Gastrocnemius medialis (tissue), 4 donors: ENCODE measurements at places on chromosomes 12 and 14. TPM values are rescaled to one million over a fixed set of nuclear protein-coding genes. Genes with fewer than 3 reads are reported as not detected.

LLPH gene
- total RNA-seq, result 21.4 TPM

POTEG gene
- not detected for total RNA-seq

DNA sequence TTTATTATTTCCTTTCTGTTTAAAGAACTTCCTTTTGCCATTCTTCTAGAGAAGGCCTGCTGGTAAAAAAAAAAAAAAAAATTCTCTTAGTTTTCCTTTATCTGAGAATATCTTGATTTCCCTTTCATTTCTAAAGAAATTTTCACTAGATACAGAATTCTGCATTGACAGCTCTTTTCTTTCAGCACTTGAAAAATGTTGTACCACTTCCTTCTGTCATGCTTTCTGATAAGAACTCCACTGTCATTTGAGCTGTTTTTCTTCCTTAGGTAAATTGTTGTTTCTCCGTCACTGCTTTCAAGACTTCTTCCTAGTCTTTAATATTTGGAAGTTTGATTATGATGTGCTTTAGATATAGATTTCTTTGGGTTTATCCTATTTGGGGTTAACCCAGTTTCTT lies 113.6 kb upstream of the BTG1 start:
- no peaks in the 10 kb centered on the region for H3K4me1 ChIP-seq
- DNase-seq, result no peak
- H3K27me3 ChIP-seq, result no peaks in the 10 kb centered on the region
- no peak overlapping the region for H3K4me3 ChIP-seq
- no peak overlapping the region for H3K27ac ChIP-seq
- no peaks in the 10 kb centered on the region for H3K36me3 ChIP-seq

DNA sequence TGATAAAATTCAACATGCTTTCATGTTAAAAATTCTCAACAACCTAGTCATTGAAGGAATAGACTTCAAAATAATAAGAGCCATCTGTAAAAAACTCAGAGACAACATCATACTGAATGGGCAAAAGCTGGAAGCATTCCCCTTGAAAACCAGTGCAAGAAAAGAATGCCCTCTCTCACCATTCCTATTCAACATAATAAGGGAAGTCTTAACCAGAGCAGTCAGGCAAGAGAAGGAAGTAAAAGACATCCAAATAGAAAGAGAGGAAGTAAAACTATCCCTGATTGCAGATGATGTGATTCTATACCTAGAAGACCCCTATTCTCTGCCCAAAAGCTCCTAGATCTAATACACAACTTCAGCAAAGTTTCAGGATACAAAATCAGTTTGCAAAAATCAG lies 52.9 kb downstream of the APOBEC1 start:
- no peak overlapping the region for H3K27ac ChIP-seq
- DNase-seq, result no peak
- H3K36me3 ChIP-seq, result no peaks in the 10 kb centered on the region
- H3K4me3 ChIP-seq, result no peak overlapping the region
- no peaks in the 10 kb centered on the region for H3K27me3 ChIP-seq

GRCh38 chr14:99155173-99156089 lies 116.6 kb downstream of the BCL11B start:
- no peak overlapping the region for H3K4me3 ChIP-seq
- H3K27me3 ChIP-seq, result no peaks in the 10 kb centered on the region
- DNase-seq, result no peak
- no peaks in the 10 kb centered on the region for H3K36me3 ChIP-seq
- H3K4me1 ChIP-seq, result peaks cover 12% of the 10 kb centered on the region
